ENCODE measurements at places on chromosomes 5 and 9.

GRCh38 chr9:137728444-137729311 lies 109.9 kb downstream of the EHMT1 start:
- no peak for DNase-seq

- DNase-seq: no peak
Observed at GRCh38 chr5:26572480-26572879, 465.9 kb downstream of the CDH9 start.

GRCh38 chr5:2509527-2509926 lies 241.9 kb downstream of the IRX2 start:
- DNase-seq: no peak

DNA sequence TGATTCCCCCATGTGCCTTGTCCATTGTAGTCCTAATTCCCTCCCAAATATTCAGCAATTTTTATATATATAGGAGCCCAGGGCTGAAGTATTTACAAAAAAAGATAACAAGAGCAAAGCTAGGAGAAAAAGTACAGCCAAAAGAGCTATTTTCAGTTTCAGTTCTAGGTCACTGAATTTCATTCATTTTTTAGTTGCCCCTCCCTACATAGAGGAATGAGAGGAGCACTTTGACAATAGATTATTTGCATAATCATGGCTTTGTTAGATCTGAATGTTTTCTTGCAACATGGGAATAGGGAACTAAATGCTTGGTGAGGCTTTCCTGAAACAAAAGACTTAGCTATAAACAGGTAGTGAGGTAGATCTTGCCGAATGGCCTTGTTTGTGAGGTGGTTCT lies 15.3 kb upstream of the F2RL2 start:
- DNase-seq: no peak

GRCh38 chr5:157447201-157447637 lies 12.8 kb upstream of the NIPAL4 start:
- no peak for DNase-seq

Measured in CD4-positive, alpha-beta T cell treated with Interleukin-6 for 4 hours (primary cell).